Pons (tissue), 1 donor: ENCODE measurements at places on chromosomes 12 and 14.
A peak's percentile ranks its signal among the peaks of the same experiment; 100 is the strongest.

DNA sequence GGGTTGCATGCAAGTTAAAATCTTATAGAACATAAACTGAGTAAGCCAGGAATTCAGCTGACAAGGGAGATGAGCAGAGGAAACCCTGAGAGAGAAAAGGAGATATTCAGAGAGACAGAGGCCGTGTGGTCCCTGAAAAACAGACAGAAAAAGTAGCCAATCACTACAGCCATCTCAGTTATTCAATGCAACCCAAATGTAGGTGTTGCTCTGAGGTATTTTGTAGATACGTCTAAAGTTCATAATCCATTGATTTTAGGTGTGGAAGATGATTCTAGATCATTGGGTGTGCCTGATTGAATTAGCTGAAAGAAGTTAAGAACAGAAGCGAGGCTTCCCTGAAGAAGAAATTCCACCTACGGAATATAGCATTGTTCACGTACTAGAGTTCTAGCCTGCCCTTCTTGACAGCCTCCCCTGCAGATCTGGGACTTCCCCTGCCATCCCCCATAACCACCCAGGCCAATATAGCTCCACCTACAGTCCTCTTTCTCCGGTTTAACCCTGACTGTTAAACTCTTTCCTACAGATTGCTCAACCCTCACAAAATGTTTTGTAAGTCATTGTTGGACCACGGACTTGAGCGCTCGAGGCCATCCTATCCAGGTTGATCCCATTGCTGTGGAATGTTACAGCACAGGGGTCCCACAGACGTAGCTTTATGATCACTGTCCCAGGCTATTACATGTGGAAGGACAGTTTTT is 21.7 kb downstream of the AICDA start:
- no peak for DNase-seq

DNA sequence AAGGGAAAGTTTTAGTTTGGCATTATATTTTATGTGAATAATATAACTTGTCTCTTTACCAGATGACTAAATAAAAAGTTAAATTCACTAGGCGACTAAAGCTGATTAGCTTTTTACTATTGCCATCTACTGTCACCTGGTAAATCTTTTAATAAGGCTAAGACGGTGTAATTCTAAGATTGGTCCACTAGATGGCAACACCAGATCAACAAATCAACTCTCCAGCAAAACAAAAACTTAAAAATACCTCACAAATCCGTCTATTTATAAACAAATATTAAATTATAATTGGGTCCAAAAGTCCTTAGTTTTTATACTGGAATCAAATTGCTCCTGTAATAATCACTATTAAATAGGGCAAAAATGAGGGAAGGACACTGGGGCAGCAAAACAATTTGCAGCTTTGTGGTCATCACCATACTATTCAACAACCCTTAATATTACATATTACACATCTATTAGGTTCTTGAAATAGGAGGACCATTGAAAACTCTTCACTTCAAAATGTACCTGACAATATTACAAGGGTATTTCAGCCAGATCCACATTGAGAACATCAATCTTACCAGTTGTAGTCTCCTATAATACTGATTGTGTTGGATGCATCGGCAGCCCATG is 47.9 kb downstream of the GALC start:
- DNase-seq = peak; percentile 72

DNA sequence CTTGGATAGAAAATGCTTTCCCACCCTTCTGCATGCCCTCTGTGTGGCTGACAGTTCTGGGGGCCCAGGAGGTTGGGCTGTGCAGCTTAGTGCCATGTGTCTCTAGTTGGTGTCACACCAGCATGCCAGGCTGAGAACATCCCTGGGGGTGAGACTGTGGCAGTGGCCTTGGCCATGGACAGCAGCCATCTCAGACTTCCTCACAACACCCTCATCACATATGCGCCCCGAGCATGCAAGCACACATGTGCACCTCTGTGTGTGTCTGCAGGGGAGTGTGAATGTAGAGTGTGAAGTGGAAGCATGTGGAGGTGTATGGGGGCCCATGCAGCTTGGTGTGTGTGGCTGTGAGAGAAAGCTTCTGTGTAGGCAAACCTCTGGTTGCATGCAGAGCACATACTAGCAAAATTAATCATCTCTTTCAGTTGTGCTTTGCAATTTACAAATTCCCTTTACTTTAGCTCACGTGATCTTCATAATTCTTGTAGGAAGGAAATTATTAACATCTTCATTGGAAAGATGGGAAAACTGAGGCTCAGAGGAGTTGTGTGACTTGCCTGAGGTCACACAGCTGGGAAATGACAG is 8.4 kb downstream of the ASIC1 start:
- no peak for DNase-seq

GRCh38 chr12:118790578-118790977 is 190.8 kb upstream of the SRRM4 start:
- DNase-seq = no peak

GRCh38 chr14:64729386-64730060 is 25.3 kb downstream of the PLEKHG3 start:
- no peak for DNase-seq

DNA sequence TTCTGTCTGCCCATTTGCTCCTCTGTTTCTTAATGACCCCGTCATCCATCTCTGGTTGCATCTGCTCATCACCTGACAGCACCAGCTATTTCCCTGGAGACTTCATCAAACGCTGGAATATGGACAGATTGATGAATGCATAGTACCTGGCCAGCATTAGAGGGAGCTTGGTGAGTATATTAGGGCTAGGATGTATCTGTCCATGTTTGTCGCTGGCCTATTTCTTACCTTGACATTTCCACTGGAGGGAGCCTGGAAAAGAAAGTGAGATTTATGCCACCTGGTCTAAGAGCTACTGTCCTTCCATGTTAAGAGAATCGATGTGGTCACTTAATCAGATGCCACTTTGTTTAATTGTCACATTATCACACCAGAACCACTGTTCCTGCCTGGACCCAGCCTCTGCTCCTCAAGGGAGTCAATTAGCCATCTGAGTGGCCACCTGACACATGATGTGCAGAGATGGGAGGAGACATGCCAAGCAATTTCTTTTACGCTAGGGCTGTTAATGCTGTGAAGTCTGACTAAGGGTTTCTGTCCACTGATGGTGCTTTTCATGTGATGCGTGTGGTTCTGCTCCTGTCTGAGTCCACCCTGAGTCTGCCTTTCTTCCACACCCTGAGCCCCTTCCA is 75.3 kb upstream of the SFSWAP start:
- DNase-seq = no peak

- DNase-seq = no peak
Observed at GRCh38 chr12:27343255-27344000, 10.8 kb downstream of the BMAL2 start.

GRCh38 chr12:57619434-57620244 is 8.4 kb downstream of the ARHGEF25 start:
- DNase-seq = no peak
